Inflammatory macrophage treated with lipopolysaccharide for 4 hours (primary cell): ENCODE measurements at places on chromosomes 5 and 9.
A peak's percentile ranks its signal among the peaks of the same experiment; 100 is the strongest.

DNA sequence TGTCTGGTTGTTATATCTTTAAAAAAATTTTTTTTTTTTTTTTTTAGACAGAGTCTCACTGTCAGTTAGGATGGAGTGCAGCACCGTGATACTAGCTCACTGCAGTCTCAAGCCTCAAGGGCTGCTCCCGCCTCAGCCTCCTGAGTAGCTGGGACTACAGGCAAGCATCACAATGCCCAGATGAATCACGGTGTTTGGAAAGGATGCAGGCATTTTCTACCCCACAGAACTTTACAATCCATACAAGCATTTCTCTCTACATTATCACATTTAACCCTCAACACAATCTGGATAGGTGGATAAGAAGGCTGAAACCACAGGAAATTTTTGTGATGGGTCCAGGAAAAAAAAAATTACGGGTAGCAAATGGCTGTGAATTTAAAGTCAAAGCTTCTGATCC, 5.8 kb upstream of the PCA3 start:
- no peak for DNase-seq

GRCh38 chr9:137460363-137461315, 1.5 kb upstream of the NSMF start:
- no peak for DNase-seq

DNA sequence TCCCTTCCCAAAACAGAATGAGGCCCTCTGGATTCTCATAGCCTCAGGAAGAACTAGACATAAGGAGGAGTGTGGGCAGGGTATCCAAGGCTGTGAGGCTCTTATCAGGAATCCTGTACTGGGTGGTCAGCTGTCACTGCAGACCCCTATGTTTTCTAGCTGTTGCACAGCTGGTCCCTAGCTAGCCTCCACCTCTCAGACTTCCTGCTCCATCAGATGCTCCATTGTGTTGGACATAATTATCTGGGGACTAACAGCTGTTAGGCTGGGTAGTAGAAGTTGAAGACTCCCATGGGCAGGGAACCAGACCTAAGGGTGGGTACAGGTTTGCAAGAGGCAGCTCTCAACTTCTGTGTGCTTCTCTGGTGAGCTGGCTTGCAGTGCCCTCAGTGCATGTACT, 18.4 kb downstream of the FAM219A start:
- no peak for DNase-seq

DNA sequence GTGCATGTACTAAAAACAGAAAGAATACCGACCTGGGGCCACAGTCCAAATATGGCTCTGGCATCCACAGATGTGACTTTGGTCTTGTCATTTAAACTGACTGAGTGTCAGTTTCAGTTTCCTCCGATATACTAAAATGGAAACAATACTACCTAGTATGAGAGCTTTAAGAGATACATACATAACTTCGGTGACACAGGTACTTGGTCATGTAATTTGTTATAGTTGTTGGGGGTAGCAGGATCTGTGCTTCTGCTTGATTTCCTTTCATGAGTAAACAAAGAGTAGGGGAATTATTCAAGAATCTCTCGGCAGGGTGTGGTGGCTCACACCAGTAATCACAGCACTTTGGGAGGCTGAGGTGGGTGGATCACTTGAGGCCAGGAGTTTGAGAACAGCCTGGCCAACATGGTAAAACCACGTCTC, 32.1 kb downstream of the MTMR12 start:
- DNase-seq: no peak

- peak; percentile 24 for DNase-seq
Observed at GRCh38 chr9:96344458-96345180, 38.9 kb downstream of the SLC35D2 start.

DNA sequence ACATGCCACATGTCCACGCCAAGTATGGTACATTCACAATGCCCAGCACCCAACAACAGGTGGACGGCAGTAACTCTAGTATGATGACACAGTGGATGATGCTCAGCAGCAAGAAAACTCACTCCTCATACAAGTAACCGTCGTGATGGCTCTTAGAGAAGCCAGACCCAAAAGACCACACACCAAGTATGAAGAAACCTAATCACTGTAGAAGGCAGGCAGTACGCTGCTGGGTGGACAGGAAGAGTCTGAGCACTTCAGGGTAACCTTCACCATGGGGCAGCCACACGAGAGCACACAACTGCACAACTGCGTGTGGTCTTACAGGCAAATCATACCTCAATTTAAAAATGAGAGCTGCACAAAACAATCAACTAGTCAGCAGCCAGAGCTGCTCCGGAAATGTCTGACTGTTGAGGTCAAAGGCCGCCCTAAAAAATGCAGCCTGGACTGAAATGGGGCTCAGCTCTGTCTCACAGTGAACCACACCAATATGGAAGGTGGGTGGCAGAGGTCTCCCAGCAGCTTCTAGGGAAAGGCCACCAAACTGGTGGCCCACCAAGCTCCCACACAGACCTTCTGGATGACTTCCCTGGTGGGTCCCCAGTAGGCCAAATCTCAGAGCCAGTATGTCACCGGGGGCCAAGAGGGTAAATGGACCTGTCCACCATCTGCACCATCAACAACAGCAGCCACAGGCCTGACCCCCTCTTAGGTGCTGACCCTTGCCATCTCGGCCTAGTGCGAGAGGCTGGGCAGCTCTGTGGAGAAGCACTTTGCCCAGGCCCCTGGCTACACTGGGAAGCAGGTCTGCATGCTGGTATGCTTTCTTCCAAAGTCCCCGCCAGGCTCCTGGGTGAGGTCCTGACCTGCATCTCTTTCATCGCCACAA, 17.8 kb downstream of the BICD2 start:
- no peak for DNase-seq

GRCh38 chr5:64678374-64678773, 11.9 kb upstream of the SHISAL2B start:
- no peak for DNase-seq

GRCh38 chr9:21023861-21024260, 7.6 kb downstream of the HACD4 start:
- DNase-seq: peak; percentile 79

- no peak for DNase-seq
Observed at GRCh38 chr5:109469896-109470662, 60.3 kb upstream of the PJA2 start.

- DNase-seq: peak; percentile 2
Observed at GRCh38 chr9:2655411-2655901, 33.9 kb downstream of the VLDLR start.

DNA sequence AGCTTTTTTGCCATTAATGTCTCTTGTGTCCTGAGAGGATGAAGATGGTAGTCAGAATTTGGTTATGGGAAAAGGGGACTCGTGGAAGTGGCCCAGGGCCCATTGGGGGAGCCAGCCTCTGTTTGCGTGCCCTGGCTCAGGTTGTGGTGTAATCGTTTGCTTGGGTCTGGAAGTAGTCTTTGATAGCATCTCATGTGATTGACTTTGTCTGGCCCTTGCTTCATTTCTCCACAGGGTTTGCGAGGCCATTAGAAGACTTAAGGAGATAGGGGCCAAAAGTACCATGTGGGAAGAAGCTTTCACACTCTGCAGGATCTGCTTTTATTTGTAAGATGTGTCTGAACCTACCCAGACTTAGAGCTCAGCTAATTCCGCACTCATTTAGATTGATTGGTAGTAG, 114.5 kb downstream of the FGF1 start:
- no peak for DNase-seq

- no peak for DNase-seq
Observed at GRCh38 chr5:6158974-6159831, 219.1 kb downstream of the MED10 start.

GRCh38 chr5:171617817-171618591, 167.6 kb upstream of the SMIM23 start:
- no peak for DNase-seq

DNA sequence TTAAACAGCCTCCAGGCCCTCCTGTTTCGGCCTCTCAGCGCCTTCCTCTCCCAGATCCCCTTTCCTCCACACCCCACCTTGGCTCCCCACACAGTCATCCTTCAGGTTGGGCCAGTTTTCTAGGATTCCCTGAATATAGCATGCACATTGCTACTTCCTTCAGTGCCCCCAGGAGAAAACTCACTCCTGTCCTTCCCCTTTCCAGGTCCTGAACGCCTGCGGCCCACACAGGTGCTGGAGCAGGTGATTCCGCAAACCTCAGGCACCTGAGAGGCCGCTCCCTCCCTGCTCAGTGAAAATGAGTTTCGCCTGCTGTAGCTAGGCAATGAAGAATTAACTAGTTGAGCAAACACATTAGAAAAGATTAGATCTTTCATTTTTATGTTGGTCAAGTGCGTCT, 185.0 kb downstream of the MED10 start:
- no peak for DNase-seq

- no peak for DNase-seq
Observed at GRCh38 chr9:137355761-137356365, 53.8 kb upstream of the NRARP start.

- DNase-seq: peak; percentile 34
Observed at GRCh38 chr5:149429839-149430721, 51.0 kb upstream of the IL17B start.

- DNase-seq: no peak
Observed at GRCh38 chr9:20988061-20988460, 43.4 kb downstream of the HACD4 start.

GRCh38 chr5:39825301-39825700, 400.5 kb upstream of the DAB2 start:
- DNase-seq: no peak

DNA sequence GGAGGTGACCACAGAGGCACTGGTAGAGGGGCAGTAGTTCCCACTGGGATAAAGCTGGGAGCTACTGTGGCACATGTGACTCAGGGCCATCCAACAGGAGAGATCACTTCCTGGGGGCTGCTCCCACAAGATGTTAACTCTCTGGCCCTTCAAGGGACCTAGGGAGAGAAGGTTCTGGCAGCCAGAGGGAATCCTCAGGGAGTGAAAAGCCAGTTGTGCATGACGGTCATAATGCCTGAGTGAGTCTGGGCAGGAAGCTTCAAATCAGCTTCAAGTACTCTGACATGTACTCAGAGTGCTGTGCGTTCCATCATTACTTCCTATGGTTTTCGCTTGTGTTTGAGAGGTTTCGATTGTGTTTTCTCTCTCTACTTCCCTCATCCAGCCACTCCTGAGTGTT, 388.5 kb downstream of the GABRG2 start:
- DNase-seq: no peak

DNA sequence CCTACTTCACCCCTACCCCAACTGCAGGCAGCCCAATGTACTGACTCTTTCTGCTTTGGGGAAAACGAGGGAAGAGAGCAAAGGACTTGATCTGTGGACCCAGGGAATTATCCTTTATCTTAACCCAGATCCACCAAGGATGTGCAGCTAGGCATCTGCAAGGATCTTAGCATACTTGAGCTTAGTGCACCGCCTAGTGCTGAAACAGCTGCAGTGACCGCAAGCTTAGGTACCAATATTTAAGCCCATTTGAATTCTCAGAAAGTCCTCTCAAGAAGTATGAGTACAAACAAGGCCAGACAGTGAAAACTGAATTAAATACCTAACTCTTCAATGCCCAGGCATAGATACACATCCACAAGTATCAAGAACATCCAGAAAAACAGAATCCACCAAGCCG, 576.7 kb upstream of the ADAMTS16 start:
- DNase-seq: no peak

DNA sequence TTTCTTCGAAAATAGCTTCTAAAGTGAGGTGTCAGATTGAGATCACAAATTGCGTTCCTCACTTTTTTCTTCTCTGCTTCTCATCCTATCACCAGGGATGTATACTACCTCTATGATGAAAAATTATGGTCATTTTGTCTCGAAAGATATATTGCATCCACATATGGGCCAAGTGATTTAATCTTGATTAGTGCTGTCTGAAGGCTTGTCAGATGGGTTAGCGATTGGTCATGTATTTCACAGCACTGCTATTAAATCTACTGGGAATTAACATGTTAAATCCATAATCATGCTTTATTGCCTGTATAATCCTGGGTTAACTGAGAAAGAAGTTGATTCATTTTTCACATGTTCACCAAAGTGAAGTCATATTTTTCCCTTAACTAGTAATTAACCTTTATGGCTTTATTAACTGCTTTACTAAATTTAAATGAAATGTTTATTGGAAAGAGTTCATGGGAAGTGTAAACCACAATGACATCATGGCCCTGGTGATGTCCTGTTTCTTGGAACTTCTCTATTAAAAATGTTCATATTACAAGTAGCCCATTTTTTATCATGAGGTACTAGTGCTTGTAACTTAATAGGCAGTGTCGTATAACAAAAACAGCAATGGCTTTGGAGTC, 193.3 kb downstream of the SMC2 start:
- DNase-seq: no peak

GRCh38 chr5:72210888-72211678, 103.8 kb downstream of the MAP1B start:
- no peak for DNase-seq

DNA sequence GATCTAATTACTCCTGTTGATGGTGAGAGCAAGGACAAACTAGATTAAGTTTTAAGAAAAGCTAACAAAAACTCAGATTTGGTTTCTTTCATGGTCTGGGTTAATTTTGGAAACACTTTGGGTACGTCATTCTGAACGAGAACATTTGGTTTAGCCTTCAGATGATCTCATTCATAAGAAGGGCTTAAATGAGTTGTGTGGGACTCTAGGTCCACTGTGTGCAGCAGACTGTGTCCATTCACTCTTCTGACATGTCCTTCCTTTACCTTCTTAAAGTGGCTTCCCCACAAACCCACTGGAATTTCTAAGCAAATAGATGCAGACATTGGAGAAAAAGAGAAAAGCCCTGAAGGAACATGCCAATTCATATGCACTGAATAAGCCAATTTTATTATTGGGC, 96.8 kb downstream of the FBXO4 start:
- no peak for DNase-seq

DNA sequence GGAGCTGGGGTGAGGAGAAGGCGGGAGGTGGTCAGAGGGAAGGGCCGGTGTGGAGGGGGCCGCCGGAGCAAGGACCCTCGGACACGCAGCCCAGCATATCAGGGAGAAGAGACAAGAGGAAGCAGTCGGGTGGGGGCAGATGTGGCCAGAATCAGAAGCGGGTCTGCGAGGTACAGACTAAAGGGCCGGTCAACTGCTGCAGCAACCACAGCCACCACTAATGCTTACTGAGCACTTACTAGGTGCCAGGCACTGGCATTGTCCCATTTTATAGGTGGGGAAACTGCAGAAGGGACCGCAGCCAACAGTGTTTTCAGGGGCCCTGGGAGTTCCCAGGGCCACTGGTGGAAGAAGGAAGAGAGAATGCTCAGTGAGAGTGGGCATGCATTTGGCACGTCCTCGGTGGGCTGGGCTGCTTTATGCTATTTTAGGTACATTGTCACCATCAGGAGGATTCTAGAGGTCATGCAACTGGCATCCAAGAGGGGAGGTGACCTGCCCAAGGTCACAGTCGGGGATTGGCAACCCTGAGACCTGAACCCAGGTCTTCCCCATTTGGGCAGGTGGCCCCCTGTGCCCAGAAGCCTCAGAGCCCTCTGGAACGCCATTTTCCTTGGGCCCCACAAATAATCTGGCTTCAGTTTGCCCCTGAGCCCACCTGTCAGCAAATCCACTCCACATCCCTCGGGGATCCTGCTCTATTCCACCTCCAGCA, 53.4 kb downstream of the DUSP1 start:
- DNase-seq: no peak

- DNase-seq: no peak
Observed at GRCh38 chr5:36478646-36479317, 127.6 kb upstream of the SLC1A3 start.
